ENCODE measurements at places on chromosomes 2 and 18.

DNA sequence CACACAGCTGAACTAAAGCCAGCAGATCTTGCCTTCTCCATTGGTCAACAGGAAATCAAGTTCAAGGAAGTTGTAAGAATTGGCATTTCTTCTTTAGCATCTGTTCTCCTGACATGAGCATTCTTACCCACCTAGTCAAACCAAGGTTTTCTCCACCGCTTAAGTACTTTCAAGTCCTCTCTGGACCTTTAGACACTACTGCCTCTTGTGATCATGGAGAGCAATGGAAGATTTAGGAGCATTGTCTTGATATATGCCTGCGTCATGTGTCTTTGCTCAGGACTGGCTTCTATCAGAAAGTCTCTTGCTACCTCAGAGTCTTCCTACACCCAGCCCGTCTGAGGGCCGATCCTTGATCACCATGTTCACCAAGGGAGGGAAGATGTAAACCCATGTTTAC lies 262.2 kb downstream of the PHLPP1 start:
- no peak for DNase-seq

DNA sequence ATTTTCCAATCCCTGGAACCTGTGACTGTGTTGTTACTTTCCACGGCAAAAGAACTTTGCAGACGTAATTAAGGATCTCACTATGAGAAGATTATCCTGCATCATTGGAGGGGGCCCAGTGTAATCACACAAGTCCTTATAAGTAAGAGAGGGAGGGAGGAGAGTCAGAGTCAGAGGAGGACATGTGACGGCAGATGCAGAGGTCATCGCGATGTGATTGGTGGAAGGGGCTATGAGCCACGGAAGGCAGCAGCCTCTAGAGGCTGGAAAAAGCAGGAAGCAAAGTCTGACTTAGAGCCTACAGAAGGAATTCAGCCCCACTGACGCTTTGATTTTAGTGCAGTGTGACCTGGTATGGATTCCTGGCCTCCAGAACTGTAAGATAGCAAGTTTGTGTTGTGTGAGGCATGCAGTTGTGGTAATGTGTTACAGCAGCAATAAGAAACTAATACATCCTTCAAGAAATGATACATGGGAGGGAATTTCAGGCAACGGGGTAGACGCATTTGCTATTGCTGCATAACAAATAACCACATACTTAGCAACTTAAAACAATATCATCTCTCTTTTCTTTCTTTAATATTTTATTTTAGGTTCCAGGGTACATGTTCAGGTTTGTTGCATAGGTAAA lies 112.7 kb upstream of the SERPINE2 start:
- DNase-seq: no peak

DNA sequence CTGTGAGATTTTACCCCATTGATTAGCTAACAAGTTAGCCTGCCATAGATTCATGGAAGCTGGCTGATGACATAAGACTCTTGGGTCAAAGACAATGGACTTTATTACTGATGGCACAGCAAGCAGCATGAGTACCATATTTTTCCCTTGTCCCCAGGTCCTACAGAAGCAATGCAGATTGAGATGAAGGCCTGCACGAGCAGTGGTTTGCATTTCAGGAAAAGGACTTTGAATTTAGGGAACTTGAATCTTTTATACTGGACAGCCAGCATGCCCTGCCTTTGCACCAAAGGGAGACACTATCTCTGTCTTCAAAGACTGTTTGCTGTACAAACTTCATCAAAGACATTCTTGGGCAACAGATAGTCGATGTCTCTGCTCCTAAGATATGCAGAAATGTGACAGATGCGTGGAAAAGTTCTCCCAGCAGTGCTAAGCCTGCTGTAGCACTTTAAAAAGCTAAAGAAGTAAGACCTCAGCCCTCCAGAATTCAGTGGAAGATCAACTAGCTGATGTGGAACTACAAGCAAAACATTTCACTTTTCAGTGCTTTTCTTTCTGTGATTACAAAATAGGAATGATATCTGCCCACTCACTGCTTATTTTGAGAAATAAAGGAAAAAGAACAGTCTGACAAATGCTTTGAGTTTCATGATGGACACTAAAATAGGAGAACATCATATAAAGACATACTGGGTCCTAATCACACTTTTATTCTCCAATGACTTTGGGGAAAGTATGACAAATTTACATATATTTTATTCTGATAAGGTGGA lies 44.4 kb upstream of the TANK start:
- DNase-seq: no peak

DNA sequence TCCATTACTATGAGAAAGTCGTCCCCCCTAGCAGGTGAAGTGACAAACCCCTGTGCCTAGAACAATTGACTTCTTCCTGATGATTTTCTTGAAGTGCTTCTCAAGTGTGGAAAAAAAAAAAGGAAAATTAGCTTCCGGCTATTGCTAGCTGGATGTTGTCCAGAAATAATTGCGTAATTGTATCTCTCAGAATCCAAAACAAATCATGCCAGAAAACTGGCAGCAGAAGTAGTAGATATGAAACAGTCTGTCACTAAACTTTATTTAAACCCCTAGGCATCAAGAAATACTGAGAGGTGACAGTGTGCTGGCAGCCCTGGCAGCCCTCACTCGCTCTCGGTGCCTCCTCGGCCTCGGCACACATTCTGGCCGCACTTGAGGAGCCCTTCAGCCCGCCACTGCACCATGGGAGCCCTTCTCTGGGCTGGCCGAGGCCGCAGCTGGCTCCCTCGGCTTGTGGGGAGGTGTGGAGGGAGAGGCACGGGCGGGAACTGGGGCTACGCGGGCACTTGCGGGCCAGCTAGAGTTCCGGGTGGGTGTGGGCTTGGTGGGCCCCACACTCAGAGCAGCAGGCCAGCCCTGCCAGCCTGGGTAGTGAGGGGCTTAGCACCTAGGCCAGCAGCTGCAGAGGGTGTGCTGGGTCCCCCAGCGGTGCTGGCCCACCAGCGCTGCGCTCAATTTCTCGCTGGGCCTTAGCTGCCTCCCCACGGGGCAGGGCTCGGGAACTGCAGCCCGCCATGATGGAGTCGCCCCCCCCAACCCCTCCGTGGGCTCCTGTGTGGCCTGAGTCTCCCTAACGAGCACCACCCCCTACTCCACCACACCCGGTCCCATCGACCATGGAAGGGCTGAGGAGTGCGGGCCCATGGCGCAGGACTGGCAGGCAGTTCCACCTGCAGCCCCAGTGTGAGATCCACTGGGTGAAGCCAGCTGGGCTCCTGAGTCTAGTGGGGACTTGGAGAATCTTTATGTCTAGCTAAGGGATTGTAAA lies 80.5 kb upstream of the ABCA12 start:
- DNase-seq: no peak

- no peak for DNase-seq
Measured at GRCh38 chr2:54207666-54208195, 48.3 kb downstream of the TSPYL6 start.

GRCh38 chr2:106106622-106107508 lies 87.2 kb downstream of the UXS1 start:
- no peak for DNase-seq

- peak; percentile 22 for DNase-seq
Measured at GRCh38 chr18:34330308-34330707, 105.6 kb upstream of the NOL4 start.

- no peak for DNase-seq
Measured at GRCh38 chr2:219021591-219021990, 19.7 kb downstream of the CFAP65 start.

DNA sequence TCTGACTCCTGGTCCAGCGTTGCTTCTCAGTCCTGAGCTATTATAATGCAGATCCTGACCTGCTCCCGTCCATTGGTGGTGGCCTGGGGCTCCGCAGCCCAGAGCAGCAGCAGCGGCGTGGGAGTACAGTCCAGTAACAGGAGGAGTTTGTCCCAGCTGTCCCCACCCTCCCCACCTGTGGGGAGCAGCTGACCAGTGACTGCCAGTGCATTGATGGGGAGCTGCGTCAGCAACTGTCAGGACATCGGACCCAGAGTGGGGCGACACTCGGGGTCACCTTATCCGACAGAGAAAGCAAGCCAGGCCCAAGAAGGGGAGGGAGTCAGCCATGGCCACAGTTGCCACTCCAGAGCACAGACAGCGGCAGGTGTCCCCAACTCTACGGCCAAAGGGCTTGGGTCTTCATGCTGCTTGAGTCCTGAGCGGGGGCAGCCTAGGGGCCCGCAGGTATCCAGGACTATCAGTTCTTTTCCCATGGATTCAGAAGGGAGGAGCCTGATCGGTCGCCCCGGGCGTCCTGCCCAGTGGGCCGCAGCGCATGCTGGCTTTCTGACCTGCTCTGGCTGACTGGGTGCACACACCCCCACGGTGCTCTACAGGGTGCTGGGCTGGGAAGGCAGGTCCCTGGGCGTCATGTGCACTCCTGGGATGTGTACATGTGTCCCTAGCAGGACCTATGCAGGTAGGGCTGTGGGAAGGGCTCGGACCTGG lies 29.7 kb downstream of the DNMT3A start:
- no peak for DNase-seq

GRCh38 chr18:54671291-54671881 lies 80.3 kb downstream of the DYNAP start:
- DNase-seq: no peak

- no peak for DNase-seq
Measured at GRCh38 chr2:215417400-215417951, 18.4 kb downstream of the FN1 start.

- no peak for DNase-seq
Measured at GRCh38 chr18:79930020-79930642, 21.3 kb downstream of the SLC66A2 start.

- DNase-seq: no peak
Measured at GRCh38 chr2:119197529-119198239, 25.9 kb upstream of the STEAP3 start.

DNA sequence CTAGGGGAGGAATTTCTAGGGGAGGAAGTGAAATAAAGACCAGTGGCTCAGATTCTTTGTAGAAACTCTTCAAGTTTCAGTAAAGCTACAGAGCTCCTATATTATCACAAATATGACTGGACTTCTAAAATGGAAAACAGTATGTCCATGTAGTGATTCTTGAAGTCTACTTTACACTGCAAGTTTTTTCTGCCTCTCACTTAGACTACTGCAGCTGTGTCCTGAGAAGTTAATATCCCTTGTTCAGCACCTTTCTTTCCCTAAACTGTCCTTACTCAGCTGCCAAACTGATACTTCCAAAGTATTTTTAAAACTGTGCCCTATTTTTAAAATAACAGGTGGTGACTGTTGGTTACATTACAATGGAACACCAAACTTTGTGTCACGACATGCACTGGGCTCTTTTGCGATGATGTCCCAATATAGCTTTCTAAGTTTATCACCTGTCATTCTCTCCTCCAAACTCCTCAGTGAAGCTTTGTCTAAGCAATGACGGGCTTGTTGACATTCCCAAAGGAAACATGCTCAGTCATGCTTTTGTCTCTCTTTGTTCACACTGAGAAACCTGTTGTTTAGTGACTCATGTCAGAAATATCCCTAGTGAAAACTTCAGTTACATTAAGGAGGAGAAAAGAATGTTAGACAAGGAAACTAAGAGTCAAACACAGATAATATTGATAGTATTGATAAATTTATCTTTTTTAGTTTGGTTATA lies 341.1 kb downstream of the ARL6IP6 start:
- peak; percentile 66 for DNase-seq

DNA sequence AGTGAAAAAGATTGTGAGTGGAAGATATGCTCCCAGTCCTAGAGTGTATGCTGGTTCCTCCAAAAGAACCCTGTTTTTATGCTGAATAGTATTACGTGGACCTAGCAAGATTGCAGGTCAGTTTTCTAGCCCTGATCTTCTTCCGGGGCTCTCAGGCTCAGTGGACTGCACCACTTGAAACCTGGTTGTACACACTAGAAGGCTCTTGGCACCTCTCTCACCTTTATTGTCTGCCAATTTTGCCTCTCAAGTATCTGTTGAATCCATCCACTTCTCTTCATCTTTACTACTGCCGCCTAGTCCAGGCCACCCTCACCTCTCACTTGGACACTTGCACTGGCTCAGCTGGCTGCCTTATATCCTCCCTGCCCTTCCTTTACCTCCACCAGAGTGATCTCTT lies 16.8 kb downstream of the TTC39C start:
- DNase-seq: no peak

GRCh38 chr2:5664278-5664681 lies 27.9 kb upstream of the SOX11 start:
- no peak for DNase-seq

DNA sequence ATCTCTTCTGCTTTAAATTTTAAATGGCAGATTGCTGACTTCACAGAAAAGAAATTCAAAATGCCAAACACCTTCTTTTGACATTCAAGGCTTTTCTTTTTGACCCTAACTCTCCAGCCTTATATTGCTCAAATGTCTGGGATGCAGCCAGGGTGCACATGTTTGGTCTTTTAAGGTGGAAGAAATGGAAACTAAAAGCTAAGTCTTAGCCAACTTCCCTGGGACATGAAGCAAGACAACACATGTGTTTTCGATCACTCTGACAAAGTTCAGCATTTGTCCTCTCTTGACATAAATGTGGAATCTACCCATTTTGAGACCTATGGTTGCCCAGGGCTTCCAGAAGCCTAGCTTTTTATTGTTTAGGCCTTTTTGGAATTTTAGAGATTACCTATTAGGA lies 161.6 kb downstream of the RDH14 start:
- DNase-seq: no peak

DNA sequence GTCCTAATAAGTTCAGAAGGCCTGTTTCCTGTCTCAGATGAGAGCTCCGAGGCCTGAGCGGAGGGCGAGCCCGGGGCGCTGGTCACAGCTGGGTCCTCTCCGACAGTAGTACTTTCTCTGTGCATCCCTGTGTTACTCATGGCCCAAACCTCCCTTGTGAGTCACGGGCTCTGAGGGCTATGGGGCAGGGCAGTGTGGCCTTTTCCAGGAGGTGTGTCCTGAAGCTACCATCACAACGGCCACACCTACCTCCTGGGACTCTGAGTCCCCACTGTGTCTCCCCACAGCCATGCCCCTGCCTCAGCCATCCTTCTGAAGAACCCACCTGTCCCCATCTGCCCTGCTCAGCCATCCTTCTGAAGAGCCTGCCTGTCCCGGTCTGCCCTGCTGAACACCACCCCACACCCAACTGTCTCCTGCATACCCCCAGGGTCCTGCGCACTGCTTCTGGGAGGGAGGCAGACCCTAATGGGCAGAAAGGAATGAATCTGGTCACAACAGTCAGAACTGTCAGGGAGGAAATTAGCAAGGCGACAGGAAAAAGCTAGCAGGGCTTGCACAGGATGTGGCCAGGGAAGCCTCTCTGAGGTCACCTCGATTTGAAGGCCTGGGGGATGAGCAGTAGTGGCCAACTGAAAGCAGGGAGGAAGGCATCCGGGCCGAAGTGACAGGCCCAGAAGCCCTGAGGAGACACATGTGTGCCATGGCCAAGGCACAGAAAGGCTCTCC lies 145.4 kb upstream of the RIOK3 start:
- peak; percentile 62 for DNase-seq

- DNase-seq: no peak
Measured at GRCh38 chr2:240139666-240140393, 628 bp downstream of the OTOS start.

- no peak for DNase-seq
Measured at GRCh38 chr18:13252686-13253410, 34.3 kb downstream of the LDLRAD4 start.

- DNase-seq: no peak
Measured at GRCh38 chr2:116979916-116980764, 834.4 kb upstream of the DDX18 start.

- no peak for DNase-seq
Measured at GRCh38 chr2:172516299-172516698, 39.6 kb upstream of the PDK1 start.

- no peak for DNase-seq
Measured at GRCh38 chr18:36769611-36770314, 59.0 kb downstream of the TPGS2 start.

GRCh38 chr2:101135412-101136296 lies 15.5 kb downstream of the TBC1D8 start:
- no peak for DNase-seq

- no peak for DNase-seq
Measured at GRCh38 chr2:180662521-180662920, 317.9 kb upstream of the UBE2E3 start.

- DNase-seq: peak; percentile 86
Measured at GRCh38 chr18:13003466-13003896, 12.3 kb downstream of the CEP192 start.

Data from urothelium cell line (cell line).